ENCODE measurements at places on chromosomes 13 and 19. TPM values are rescaled to one million over a fixed set of nuclear protein-coding genes. Genes with fewer than 3 reads are reported as not detected.

- DNase-seq: no peak
Observed at GRCh38 chr13:106532111-106532929, 3.1 kb downstream of the EFNB2 start.

DNA sequence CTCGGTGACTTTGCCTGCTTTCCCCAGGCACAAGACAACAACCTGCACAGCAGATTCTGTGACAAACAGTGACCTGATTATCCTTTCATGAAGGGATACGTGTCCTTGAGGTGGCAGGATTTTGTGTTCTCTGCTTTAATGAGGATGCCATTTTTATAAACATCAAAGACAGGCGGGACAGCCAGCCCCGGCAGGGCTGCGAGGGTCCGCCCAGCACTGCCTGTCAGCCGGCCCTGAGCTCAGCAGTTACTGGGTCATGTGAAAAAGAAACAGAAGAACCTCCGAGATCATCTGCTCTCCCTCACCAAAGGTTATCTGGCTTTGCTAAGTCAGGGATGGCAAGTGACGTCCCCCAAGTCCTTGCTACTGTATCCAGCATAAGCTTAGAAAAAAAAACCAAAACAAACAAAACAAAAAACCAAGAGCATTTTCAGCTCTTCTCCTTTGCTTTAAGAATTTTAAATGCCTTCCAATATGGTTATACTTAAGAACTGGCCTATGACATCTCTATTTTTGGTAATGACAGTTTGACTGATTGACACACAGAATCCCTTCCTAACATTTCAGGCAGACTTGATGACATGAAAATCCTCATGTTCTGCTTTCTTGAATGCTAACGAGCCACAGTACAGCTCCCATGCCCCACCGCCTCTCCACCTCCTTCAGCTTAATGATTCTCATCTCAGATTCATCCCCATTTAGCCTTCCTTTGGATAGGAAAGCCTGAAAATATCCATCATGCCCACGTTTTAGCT, 666.6 kb upstream of the ARGLU1 start:
- DNase-seq: no peak

DNA sequence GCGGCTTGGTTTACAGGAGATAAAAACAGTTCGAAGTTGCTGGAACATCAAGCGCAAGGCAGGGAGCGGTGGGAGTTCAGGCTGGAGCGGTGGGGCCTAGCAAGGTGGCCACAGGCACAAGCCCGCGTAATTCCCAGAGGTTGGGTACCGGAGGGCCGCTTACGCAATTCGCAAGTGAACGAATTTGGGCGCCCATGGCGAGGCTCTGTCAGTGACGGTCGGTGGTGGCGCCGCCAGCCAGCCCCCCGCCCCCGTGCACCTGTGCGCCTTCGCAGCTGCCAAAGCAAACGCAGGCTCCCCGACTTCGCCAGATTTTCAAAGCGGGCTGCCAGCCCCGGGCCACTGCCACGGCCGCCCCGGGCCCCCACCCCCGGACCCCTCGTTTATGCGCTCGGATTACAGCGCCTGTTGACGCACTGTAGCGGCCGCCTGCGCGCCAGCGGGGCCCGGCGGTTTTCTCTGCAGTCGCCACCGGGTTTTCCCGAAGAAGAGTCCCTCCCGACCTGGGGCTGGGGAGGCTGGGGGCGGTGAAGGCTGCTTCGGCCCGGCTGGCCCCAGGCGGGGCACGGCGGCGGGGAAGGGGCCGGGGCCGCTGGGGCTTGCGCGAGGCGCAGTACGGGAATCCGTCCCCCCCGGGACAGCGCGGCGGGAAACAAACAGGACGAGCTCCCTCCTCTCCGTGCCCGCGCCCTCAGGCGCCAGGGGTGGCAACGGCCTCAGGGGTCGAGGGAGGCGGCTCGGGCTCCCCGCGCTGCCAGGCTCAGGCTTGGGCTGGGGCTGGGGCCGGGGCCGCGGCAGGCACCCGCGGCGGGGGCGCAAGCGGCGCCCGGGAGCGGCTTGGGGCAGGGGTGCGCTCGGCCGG, 709 bp downstream of the N4BP2L1 start:
- DNase-seq: peak; percentile 41

AMER2 gene
- 161 TPM for total RNA-seq

FSTL3 gene
- 3.3 TPM for total RNA-seq
